ENCODE measurements at places on chromosomes 2 and 18.

GRCh38 chr2:135175177-135175576 lies 123.1 kb downstream of the RAB3GAP1 start:
- DNase-seq = no peak

DNA sequence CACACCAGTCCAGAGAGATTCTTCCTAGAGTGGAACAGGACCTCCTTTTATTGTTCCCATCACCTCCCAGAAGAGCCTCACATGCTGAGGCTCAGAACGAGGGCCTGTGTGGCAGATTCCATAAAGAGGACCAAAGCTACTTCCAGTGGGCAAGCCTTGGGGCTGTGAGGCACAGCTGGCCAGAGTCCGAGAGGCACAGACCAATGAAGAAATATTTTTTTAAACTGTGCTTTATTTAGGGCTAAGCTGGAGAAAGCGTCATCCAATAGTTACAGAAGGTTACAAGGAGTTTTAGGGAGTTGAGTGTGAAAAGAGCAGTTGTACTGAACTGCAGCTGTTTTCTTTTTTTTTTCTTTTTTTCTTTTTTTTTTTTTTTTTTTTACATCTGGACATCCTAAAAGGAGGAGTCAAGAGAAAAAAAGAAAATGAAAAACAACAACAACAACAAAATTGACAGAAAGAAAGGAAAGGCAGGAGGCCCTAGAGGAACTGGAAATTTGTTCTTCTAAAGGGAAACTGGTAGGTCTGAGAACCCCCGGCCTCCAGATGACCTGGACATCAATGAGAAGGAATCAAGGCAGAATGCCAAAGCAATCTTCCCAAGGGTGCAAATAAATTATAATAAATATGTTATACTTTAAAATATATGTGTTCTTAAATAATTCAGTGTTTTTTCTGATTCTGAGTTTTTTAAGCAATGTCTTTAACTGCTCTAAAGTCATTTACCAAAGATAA lies 322.6 kb downstream of the CELF4 start:
- no peak for DNase-seq

- DNase-seq = no peak
Measured at GRCh38 chr2:241033994-241034393, 35.6 kb downstream of the SNED1 start.

DNA sequence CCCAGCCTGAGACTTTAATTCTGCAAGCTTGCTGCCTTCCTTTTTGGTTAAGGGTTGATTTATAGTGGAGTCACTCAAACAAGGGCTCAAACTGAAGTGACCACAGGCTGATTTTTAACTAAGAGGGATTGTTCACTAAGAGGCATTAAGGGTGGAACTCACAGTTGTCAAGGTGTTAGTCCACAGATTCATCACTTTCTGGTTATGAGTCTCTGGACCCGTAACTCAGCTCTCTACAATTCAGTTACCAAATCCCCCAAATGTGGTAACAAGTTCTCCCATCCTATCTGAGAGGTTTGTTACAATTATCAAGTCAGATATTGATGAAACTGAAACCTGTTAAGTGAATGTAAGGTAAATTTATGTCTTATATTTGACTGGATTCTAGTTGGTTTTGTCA lies 185.9 kb upstream of the KLHL14 start:
- DNase-seq = no peak

Measured in CD4-positive, CD25-positive, alpha-beta regulatory T cell (primary cell).